ENCODE measurements at places on chromosomes 3 and 15.

- DNase-seq: no peak
Measured at GRCh38 chr3:124201786-124202185, 209.9 kb upstream of the ROPN1 start.

DNA sequence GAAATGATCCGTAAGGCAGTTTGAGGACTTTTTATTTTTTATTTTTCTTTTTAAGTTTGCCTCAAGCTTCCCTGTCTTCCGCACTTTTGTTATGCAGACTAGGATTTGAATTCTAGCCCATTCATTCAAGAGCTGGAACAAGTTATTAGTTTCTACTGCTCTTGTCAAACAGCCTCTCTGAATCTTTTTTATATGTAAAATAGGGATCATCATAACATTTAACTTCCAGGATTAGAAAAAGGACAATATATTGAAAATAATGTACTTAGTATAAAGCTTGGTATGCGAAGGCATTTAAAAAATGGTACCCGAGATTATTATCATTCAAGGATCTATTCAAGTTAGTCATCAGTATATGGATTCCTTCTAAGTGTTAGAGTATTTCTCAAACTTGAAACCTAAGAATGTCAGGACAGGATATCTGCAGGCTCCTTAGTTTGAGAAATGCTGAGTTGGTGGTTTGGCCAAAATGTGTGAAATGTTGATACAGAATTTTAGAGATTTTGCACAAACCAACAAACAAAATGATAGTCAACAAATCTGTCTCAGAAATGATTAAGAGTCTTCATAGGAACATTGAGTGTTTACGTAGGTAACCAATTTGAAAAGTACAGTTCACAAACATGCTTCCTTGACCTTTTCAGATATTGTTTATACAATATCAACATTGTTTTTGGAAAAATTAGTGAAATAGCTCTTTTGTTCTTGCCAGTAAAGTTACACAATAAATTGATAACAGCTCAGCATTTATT is 40.5 kb upstream of the IGSF10 start:
- DNase-seq: no peak

DNA sequence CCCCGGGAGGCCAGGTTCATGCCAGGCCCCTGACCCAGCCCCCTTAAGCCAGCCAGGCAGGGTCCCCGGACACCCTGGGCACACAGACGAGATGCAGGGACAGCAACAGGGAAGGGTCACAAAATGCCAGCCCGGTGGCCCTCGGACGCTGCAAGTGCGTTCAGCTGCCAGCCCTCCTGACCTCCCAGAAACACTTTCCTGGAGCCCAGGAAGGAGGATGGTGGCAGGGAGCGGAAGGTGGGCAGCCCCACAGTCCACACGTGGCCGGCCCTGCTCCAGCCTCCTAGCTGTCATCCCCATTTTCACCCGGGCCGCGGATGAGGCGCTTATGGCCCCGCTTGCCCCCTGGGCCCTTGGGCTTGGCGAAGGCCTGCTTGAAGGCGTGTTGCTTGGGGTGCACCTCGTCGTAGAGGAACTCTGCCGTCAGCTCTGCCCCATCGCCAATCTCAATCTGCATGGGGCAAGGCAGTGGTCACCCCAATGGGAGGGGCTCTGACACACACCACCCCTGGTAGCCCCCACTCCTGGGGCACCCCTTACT is 3.4 kb upstream of the TLR9 start:
- peak; percentile 48 for DNase-seq

GRCh38 chr3:167876620-167877281 is 141.2 kb downstream of the SERPINI1 start:
- DNase-seq: no peak

GRCh38 chr3:197226179-197226578 is 72.2 kb downstream of the DLG1 start:
- DNase-seq: no peak

Data from RWPE2 (cell line).